NCI-H1092 (cell line): ENCODE measurements at places on chromosomes 2 and 18.

DNA sequence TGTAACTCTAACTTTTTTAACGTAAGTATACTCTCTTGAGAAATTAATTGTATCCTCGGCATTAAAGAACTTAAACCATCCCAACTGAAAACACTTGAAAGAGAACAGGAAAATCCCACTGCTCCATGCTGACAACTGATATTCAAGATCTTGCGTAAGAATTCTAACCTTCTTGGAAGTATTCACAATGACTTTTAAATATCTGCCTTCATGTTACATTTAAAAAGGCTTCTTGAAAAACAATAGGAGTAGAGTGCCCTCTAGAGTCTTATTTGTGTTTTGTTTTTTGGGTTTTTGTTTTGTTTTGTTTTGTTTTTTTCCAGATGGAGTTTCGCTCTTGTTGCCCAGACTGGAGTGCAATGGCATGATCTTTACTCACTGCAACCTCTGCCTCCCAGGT, 65.4 kb upstream of the DNAJC10 start:
- DNase-seq, result no peak

GRCh38 chr2:222318712-222319585, 20.2 kb upstream of the PAX3 start:
- DNase-seq, result peak; percentile 33

GRCh38 chr2:88753833-88754584, 62.5 kb downstream of the RPIA start:
- no peak for DNase-seq

DNA sequence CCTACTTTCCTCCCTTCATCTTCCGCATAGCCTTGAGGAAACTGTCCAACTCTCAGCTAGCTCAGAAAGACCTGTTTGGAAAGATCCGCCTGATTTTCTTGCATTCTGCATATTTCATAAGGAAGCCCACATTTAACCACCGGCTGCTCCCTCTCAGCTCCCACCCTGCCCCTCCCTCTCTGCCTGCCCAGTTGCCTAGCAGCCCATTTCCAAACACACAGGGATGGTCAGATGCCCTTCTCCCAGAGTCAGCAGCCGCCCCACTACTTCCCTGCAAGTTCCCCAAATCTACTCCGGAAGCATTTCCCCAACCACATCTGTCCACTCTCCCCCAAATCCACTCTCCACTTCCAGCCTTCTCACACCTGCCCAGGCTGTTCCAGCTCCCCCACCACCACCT, 96.0 kb downstream of the TNS1 start:
- no peak for DNase-seq

- DNase-seq, result no peak
Measured at GRCh38 chr18:3472681-3473544, 22.9 kb downstream of the TGIF1 start.

- peak; percentile 34 for DNase-seq
Measured at GRCh38 chr2:43269074-43269572, 42.7 kb upstream of the ZFP36L2 start.

DNA sequence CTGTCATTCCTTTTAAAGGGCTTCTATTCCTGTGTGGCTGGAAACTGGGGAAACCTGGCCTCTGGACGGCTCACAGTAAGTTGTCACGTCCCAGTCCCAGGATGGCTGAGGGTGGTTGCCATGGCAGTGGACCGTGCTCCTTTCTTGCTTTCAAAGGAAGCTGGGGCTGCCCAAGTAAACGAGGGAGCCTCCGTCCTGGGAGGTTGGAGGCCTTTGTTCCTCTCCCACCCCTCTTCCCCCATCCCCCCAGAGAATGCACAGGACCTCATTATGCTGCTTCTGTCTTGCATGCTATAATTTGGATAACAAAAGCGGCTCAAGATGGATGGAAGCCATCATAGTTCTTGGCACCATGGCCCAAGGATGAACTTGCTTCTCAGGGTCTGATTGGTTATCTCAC, 325.5 kb upstream of the HS6ST1 start:
- no peak for DNase-seq

DNA sequence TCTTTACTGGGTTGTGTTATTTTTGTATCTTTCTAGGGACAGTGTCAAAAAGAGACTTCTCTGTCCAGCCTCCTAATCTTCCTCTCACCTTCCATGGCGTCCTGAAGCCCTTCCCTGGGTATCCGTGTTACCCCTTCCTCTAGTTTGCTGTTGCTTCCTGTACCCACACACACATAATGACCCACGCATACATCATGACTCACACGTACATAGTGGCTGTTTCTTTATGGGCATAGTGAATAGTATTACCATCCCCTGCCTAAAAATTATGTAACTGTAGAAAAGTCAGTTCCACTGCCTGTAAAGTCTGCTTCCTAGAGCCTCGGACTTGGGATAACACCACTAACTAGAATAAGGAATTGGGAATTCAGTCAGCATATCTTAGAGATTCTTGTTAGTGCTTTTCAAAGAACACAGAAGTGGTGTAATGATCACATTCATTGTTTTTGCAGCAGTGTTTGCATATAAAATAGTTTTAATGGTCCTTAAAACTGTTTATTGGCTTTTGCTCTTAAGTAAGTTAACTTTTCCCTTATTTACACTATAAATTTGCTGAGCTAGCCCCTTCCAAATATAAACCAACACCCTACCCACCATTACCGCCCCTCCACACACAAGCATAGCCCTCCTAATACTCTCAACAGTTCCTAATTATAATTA, 308.4 kb upstream of the RAB12 start:
- no peak for DNase-seq

- no peak for DNase-seq
Measured at GRCh38 chr2:80135001-80135400, 169.6 kb downstream of the LRRTM1 start.

- no peak for DNase-seq
Measured at GRCh38 chr2:38731684-38732221, 19.4 kb downstream of the SRSF7 start.

- DNase-seq, result no peak
Measured at GRCh38 chr2:175187378-175187777, 5.9 kb upstream of the ATP5MC3 start.

DNA sequence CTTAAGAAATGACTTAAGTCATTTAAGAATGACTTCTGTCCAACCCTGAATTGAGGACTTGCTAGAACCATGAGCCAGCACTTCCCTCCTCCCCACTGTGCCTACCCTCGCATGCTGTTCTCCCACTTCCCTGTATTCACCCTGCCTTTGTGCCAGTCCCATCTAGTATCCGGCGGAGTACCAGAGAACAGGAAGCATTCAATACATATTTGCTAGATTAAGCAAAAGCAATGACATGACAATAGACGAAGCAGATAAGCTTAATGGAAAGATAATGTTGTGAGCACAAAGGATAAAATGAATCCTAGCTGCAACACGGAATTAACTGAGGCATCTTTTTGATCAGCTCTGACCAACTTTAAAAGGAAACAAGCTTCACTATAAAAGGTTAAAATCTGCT, 328.5 kb downstream of the TDRD15 start:
- no peak for DNase-seq

DNA sequence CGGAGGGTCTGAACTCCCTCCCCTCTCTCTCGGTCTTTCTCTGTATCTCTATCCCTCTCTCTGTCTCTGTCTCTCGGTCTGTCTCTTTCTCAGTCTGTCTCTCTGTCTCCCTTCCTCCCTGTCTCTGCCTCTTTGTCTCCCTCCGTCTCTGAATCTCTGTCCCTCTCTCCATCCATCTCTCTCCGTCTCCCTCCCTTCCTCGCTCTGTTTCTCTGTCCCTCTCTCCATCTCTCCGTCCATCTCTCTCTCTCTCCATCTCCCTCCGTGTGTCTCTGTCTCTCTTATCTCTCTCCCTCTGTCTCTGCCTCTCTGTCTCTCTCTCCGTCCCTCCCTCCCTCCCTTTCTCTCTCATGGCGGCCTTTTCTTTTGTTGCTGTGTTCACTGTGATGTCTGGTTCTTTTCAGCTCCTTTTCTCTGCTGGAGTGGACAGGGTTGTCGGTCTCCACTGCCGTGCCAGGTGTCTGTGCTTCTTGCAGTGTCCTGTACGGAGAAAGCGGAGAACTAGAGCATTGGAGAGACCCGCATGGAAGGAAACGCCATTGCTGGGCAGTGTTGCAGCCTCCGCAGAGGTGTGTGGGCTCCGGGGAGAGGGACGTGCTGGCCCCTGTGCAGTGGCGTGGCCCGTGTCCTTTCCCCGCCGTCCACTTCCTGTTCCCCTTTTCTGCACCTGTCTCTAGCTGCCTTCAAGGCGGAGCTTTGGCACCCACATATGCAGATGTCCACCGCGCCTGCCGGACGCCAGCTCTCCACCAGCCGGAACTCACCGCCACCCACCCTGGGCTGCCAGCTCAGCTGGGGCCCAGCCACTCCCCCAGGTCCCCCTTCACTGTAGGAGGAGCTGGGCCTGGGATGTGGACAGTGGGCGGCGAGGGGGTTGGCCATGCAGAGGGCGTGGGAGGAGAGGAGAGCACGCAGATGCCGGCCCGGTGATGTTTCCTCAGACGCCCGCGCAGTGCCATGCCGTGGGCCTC, 113.1 kb downstream of the NFATC1 start:
- no peak for DNase-seq

DNA sequence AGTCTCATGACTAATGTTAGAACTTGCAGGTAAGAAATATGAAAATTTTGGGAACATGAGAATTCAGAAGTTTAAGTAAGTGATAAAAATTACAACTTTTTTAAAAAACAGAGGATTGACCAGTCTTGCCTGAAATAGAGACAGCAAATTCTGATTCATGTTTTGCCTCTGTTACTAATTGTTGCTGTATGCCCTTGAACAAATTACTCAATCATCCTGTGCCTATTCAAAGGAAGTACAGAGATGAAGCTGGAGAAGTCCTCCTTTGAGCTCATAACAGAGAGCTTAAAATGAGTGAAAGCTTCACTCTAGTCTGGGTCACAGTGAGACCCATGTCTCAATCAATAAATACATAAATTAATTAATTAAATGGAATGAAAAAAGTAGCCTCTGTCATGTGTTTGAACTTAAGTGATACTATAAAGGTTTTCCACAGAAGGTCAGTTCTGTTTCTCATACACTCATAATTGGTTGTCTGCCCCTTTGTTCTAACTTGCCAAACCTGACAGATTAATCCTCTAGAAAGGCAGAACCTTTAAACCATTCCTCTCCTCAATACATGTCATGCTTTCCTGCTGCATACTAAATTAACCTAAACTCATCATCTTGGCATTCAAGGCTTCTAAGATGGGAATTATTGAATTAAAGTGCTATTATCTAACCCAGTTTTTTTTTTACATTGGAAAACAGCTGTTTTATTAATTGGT, 374.6 kb upstream of the LRATD1 start:
- DNase-seq, result no peak

- no peak for DNase-seq
Measured at GRCh38 chr2:189192766-189193165, 13.2 kb upstream of the COL5A2 start.

DNA sequence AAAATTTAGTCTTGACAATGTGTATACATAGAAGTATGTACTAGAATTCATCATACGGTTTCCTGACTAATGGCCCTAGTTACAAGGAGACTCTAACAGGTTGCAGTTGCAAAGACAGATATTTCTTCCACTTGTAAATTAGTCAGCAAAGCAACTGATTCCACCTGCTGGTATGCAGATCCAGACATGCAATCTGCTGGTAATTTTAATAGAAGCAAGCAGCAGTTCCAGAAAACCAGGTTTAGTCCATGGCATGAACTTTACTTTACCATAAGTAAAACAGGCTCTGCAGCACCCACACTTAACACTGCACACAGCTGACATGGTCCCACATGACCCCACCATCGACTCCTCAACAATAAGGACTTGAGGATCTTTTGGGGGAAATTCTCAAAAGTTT, 110.9 kb upstream of the SP3 start:
- no peak for DNase-seq

DNA sequence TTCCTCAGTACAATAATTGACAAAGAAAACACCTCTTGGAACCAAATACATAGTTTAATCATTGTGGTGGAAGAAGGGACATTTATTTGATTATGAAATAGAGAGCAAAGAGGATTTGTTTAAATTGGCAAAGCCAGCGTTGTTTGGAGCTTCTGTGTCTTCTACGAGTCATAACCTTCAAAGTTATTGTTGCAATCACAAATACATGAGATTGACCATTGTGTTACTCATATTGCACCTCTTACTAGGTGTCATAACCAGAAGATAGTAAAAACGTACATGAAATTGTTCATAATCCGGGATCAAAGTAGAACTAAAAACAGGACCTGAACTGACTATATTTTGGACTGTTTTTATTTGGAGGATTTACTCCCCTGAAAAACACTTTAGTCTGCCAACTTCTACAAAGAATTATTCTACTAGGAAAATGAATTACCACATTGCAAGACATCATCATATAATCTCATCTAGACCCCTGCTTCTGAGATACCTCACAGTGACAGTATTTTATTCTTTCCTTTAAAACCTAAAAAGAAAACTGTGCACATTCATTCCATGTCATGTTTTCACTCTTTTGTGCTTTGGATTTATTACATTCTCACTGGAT, 151.7 kb upstream of the KLF7 start:
- DNase-seq, result no peak

GRCh38 chr2:28162564-28162963, 230.1 kb upstream of the FOSL2 start:
- no peak for DNase-seq

- no peak for DNase-seq
Measured at GRCh38 chr2:98608962-98609604, 694 bp downstream of the UNC50 start.

- no peak for DNase-seq
Measured at GRCh38 chr18:10059610-10060468, 146.0 kb downstream of the VAPA start.

GRCh38 chr18:63107171-63107845, 212.3 kb downstream of the BCL2 start:
- DNase-seq, result no peak

GRCh38 chr18:13431886-13432285, 213.3 kb downstream of the LDLRAD4 start:
- DNase-seq, result no peak

DNA sequence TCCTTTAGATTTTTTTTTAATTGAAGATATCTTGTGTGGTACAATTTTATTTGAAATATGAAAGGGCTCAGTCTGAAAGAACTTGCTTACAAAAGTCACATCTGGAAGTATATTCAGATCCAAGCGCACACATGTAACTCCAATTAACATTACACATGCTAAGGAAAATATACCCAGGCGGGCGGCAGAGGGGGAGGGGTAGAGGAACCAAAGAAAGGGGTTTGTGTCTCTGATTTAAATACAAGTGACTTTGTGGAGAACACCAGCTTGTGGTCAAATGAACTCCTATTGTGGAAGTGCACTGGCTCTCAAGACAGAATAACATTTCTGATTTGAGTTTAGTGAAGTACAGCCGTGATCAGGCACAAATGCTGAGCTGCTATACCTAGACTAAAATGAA, 280.2 kb upstream of the SOX11 start:
- DNase-seq, result no peak
